ENCODE measurements at places on chromosomes 4 and X. TPM values are rescaled to one million over a fixed set of nuclear protein-coding genes. Genes with fewer than 3 reads are reported as not detected.
A peak's percentile ranks its signal among the peaks of the same experiment; 100 is the strongest.

DNA sequence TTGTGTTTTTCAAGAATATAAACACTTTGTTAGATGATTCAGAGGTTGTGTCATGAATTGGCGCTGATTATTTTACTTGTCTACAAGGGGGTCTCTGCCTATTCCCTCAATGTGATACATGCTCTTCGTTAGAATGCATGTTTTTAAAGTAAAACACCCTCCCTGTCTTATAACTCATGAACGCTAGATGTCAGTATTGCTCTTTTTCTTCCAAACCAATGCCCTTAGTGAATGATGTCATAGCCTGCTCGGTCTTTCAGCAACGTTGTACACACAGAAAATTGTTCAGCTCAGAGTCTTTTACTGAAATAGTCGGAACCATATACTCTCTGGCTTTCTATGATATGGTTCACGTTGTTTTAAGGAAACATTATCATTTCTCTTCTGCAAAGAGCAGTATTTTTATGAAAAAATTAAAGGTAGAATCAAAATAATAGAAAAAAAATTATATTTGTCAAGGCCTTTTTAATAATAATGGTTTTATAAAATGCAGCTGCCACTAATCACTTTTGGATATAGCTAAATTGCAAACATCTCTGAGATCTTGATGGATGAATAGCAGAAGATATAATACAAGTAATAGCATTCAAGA is 292.9 kb downstream of the TLL1 start:
- H3K4me3 ChIP-seq, result no peak overlapping the region
- no peak overlapping the region for H3K27ac ChIP-seq
- DNase-seq, result peak; percentile 39
- H3K27me3 ChIP-seq, result no peaks in the 10 kb centered on the region

DNA sequence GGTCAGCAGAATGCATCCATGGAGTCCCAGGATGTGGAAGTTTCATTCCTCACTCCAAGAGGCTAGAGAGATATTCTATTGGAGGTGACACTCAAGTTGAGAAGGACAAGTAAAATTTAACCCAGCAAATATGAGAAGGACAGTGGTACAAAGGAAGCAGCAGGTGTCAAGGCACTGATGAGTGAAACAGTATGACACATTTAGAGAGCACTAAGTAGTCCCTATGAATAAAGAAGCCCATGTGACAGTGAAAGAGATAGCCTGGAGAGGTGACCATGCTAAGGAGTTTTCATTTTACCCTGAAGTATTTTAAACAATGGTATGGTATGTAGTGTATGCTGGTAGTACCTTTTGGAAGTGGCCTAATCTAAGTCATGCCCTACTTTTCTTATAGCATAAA is 9.2 kb downstream of the BMX start:
- no peaks in the 10 kb centered on the region for H3K27me3 ChIP-seq
- H3K4me1 ChIP-seq, result no peaks in the 10 kb centered on the region
- DNase-seq, result no peak
- no peaks in the 10 kb centered on the region for H3K36me3 ChIP-seq
- H3K4me3 ChIP-seq, result no peak overlapping the region

- no peak overlapping the region for H3K4me3 ChIP-seq
- H3K36me3 ChIP-seq, result peaks cover 11% of the 10 kb centered on the region
- H3K27ac ChIP-seq, result no peak overlapping the region
- peak; percentile 35 for DNase-seq
Measured at GRCh38 chr4:128068918-128069317, 7.8 kb downstream of the LARP1B start.

- no peak overlapping the region for H3K27ac ChIP-seq
- H3K36me3 ChIP-seq, result no peaks in the 10 kb centered on the region
- no peaks in the 10 kb centered on the region for H3K27me3 ChIP-seq
- no peak overlapping the region for H3K4me3 ChIP-seq
Measured at GRCh38 chrX:38175139-38175538, 45.5 kb downstream of the SRPX start.

DNA sequence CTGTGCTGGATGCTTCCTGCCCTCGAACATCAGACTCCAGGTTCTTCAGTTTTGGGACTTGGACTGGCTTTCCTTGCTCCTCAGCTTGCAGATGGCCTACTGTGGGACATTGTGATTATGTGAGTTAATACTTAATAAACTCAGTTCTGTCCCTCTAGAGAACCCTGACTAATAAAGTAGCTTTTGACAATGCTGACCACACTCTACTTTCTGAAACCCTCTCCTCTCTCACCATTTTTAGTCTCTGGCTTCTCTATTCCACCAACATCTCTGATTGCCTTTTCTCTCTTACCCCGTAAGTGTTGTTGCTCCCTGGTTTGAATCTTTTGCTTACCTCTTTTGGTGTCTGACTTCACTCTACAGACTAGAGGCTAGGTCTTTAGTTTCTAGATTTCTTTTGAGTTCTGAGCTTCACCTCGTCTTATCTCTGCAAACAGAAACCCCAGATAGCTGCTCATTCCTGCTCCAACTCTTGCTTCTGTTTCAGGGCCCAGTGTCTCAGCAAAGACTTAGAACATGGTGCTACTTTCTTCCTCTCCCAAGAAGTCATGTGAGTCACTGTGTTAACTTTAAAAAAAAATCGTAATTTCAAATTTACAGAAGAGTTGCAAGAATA is 11.4 kb downstream of the TMSB4X start:
- DNase-seq, result peak; percentile 15
- H3K36me3 ChIP-seq, result no peaks in the 10 kb centered on the region
- no peaks in the 10 kb centered on the region for H3K27me3 ChIP-seq
- peaks cover 34% of the 10 kb centered on the region for H3K4me1 ChIP-seq
- peak overlapping the region; percentile 64 for H3K27ac ChIP-seq

- no peaks in the 10 kb centered on the region for H3K36me3 ChIP-seq
- H3K4me3 ChIP-seq, result no peak overlapping the region
- no peaks in the 10 kb centered on the region for H3K4me1 ChIP-seq
- H3K27ac ChIP-seq, result no peak overlapping the region
Measured at GRCh38 chr4:95556207-95556859, 7.6 kb upstream of the UNC5C start.

DNA sequence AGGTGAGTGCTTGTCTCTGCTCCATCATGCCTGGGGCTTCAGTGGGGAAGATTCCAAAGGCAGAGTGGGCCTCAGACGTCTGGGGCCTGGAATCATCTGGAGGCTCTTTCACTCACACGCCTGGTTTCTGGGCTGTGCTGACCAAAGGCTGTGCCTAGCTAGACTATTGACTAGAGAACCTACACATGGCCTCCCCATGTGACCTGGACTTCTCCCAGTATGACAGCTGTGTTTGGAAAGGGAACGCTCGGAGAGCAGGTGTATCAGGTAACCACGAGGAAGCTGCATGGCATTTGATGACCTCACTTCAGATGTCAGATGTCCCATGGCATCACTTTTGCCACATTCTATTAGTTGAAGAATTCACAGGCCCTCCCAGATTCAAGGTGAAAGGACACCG is 51.0 kb downstream of the ADGRL3 start:
- H3K4me1 ChIP-seq, result no peaks in the 10 kb centered on the region
- H3K27ac ChIP-seq, result no peak overlapping the region
- no peak overlapping the region for H3K4me3 ChIP-seq
- no peaks in the 10 kb centered on the region for H3K36me3 ChIP-seq
- no peaks in the 10 kb centered on the region for H3K27me3 ChIP-seq

DCAF12L2 gene
- total RNA-seq, result not detected

FRAS1 gene
- 0.11 TPM for total RNA-seq

Measured in K562 (cell line).